ENCODE measurements at places on chromosomes 4 and X. TPM values are rescaled to one million over a fixed set of nuclear protein-coding genes. Genes with fewer than 3 reads are reported as not detected.
A peak's percentile ranks its signal among the peaks of the same experiment; 100 is the strongest.

Gene TMEM154
- 164 TPM for total RNA-seq

Gene FGA
- total RNA-seq, result not detected

Gene CLCN4
- total RNA-seq, result 0.48 TPM

Gene LRIT3
- not detected for total RNA-seq

Gene MGARP
- 0.60 TPM for total RNA-seq

Gene VSIG4
- 18.6 TPM for total RNA-seq

Gene CT45A10
- not detected for total RNA-seq

Gene TSPAN5
- total RNA-seq, result 33.4 TPM

GRCh38 chr4:38489924-38490639, 173.9 kb upstream of the KLF3 start:
- no peak for DNase-seq

- no peak for DNase-seq
Observed at GRCh38 chr4:14269824-14270223, 642.3 kb upstream of the BOD1L1 start.

DNA sequence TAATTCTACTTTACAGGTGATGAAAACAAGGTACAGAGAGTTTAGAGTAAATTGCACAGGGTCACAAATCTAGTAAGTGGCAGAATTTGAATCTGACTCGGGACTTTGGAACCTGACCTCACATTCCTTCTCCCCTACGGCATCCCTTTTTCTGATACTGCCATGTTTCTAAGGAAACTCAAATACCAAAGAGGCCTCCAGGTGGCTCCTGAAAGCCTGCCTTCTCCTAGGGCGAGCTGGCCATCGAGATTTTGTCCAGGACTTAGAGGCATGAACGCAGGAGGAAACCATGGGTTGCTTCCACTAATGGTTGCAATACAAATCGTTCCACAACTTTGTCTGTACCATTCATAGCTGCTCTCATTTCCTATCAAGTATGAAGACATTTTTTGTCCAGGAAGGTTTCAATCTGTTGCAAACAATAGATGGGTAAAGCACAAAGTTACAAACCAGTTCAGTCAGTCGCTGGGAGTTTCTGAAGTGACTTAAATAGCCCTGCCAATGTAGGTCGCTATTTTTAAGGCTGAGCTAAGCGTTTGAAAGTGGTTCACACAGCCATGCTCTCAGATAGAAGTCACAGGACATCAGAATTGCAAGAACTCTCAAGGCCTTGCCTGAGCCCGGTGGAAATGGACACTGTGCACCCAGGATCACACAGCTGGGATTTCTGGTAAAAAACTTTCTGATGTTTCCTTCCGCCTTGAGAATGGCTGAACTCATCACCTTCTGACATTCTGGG, 296.6 kb upstream of the PRPS2 start:
- no peak for DNase-seq

DNA sequence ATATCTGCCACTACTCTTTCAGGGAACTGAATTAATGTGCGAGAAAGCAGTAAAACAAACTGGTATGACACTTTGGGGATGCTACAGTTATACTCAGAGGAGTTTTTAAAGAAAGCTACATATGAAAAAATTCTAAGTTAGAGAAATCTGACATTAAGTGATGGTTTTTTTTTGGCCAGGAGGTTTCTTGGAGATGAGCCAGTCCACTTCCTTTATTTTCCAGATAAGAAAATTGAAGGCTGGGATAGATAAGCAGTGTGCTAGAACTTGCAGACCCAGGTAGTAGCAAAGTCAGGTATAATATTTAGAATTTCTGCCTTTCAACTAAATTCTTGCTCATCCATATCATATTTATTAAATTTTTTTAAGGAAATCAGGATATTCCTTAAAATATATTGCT, 106.8 kb downstream of the FAT4 start:
- DNase-seq, result no peak

GRCh38 chrX:110341189-110342035, 17.2 kb upstream of the RTL9 start:
- DNase-seq, result no peak

GRCh38 chrX:107632346-107632745, 4.0 kb downstream of the PRPS1 start:
- DNase-seq, result no peak

DNA sequence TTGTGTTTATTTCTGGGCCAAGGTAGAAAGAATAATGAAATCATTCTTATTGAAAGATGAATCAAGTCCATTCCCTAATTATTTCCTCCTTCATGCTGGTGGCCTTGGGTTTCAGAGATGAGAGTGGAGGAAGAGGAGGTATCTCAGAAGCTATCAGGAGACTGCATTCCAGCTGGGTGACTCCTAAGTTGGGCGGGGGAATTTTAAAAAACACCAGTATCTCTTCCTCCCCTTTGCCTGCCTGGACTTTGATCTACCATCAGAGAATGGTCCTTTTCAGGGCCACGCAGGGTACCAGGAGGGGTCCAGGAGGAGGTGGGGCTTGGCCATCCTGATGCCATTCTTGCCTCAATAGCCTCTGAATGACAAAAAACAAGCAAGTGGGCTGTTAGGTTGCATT, 104.4 kb downstream of the ASMT start:
- no peak for DNase-seq

DNA sequence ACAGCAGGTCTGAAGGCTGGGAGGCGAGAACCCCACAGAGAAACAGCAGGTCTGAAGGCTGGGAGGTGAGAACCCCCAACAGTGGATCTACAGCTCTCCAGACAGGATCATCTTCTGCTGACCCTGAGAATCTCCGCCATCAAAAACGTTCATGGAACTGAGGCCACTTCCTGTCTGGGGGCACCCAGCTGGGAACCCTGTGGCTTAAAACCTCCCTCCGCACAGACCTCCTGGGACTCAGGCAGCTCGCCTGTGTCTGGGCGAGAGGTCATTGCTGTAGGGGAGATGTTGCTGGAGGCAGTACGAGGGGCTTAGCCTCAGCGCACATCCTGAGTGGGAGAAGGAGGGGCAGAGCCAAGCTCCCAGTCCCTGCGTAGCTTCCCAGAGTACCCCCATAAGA, 15.1 kb upstream of the CLDN24 start:
- peak; percentile 37 for DNase-seq

Gene XK
- total RNA-seq, result 1.7 TPM

- no peak for DNase-seq
Observed at GRCh38 chrX:140715787-140716186, 6.2 kb downstream of the LINC00632 start.

Gene PNCK
- total RNA-seq, result 1.5 TPM

- DNase-seq, result no peak
Observed at GRCh38 chr4:125739760-125740159, 425.0 kb downstream of the FAT4 start.

Gene SPANXA1
- not detected for total RNA-seq
